ENCODE measurements at places on chromosomes 6 and 20.

DNA sequence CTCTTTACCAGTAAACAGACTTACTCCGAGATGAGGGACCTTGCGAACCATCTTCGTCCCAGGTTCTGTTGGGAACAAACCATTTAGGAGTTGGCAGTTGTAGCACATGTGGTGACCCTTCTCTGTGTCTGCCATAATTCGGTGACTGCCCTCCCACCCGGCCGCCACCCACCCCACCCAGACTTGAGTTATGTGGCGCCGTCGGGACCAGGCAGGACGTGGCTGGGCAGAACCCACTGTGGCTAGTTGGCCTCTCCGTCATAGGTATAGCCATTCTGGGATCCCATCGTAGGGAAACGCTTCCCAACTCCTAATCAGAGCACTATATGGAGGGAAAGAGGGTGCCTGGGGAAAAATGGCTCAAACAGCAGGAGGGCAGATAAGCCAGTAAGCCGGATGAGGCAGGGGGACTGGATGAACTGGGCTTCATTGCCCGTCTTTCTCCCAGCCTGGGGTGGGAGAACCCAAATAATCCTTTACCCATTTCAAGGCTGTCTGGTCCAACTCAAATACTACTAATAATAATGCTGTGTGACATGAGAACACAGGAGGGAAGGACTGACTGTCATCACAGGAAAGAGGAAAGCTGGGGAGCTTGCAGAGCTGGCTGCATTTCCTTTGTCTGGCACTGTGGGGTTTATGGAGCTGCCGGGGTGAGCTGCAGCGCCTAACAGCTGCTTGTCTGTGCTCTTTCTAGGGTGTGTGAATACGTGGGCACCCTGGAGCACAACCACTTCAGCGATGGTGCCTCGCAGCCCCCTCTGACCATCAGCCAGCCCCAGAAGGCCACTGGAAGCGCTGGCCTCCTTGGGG is 73.0 kb upstream of the PBOV1 start:
- no peak for DNase-seq

DNA sequence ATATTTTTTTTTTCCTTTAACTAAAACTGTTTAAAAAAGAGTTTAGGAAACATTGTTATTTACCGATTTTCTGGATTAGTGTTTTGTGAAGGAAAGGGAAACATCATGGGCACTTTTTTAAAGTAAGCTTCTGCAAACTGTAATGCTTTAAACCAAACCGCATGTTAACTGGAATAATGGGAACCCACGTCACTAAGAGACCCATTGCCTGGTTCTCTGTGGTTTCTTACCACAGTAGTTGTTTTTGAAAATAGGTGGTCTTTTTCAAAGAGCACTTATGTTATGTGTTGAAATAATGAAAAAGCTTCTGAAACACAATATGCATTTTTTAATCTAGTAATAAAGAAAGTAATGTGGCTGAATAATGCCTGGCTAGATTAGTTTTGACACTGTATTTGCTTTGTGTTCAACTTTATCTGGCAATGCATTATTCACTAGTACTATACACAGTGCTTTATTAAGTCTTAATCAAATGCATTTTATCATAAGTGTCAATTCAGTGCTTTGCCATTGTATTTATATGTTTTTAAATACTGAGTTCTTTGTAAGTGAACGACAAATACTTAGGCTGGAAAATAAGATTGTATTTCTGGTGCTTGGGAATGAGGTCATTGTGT is 754.1 kb upstream of the FLRT3 start:
- DNase-seq: no peak

DNA sequence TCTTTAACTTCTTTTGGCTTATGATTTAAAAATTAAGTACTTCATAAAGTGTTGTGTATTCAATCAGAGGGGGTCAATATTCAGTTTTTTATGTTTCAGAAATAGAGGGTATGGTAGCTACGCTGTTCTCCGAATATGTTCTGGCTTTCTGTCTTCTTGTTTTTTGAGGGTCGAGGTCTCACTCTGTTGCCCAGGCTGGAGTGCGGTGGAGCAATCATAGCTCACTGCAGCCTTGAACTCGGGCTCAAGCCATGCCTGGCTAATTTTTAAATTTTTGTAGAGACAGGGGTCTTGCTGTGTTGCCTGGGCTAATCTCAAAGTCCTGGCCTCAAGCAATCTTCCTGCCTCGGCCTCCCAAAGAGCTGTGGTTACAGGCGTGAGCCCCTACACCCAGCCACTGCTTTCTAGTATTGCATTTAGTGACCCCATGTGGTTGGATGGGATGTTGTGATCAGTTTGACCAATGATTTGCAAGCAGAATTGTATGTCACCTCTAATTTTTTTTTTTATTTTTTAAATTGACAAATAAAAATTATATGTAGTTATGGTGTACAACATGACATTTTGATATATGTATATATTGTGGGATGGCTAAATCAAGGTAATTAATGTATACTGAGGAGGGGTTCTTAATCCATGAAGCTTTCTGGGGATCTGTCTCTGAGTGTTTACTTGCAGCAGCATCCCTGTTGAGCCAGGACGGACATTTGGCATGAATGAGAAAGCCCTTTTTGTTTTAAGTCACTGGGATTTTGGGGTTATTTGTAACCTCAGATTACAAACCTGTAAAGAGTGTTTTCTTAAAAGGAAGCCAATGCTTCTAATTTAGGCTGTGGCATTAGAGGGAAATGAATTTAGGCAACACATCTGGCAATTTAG is 38.5 kb upstream of the DEK start:
- no peak for DNase-seq

DNA sequence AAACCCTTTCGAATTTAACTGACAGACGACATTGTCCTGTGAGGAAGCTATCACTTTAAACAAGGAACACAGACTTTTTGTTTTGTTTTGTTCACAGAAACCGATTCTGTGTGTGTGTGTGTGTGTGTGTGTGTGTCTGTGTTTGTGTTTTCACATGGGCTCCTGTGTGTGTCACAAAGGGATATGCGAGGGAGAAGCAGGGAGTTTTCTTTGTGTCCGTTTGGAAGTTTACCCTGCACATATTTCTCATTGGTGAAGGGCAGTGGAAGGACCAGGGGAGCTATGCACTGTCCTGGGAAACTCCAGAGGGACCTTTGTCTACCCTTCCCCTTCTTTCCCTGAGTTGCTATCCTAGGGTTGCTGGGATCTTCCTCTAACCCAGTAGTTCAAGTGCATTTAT is 17.7 kb downstream of the POM121L2 start:
- DNase-seq: no peak

GRCh38 chr6:125558241-125558843 is 191.1 kb upstream of the HEY2 start:
- no peak for DNase-seq

- DNase-seq: no peak
Measured at GRCh38 chr6:165453395-165453794, 144.0 kb upstream of the C6orf118 start.

All from stimulated activated CD4-positive, alpha-beta T cell treated with anti-CD3 and anti-CD28 coated beads, Interleukin-1b, Interleukin-23, amount 100 ng/mL, for 4 hours (primary cell).